ENCODE measurements at places on chromosomes 3 and 15.

GRCh38 chr3:174945951-174946350, 86.8 kb downstream of the NAALADL2 start:
- no peak for DNase-seq

DNA sequence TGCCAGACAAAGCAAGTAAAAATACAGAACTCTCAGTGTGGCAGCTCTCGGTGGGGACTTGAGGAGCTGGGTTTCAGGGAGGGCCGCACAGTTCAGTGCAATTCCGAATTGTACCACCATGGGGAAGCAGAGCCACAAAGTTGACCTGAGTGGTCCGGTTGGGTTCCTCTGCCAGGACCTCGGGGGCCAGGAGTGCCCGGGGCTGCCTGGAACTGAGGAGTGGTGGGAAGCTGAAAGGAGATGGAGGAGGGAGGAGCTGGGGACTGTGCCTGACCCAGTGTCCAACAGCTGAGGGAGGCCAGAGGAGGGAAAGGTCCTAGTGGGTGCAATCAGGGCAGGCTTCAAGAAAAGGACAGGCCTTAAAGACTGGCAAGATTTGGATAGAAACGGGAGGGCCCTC, 32.2 kb upstream of the TRH start:
- peak; percentile 57 for DNase-seq

GRCh38 chr3:166223120-166223519, 385.9 kb upstream of the BCHE start:
- no peak for DNase-seq

- no peak for DNase-seq
These were observed 5.9 kb upstream of the FHIT start for GRCh38 chr3:61257148-61257547.

DNA sequence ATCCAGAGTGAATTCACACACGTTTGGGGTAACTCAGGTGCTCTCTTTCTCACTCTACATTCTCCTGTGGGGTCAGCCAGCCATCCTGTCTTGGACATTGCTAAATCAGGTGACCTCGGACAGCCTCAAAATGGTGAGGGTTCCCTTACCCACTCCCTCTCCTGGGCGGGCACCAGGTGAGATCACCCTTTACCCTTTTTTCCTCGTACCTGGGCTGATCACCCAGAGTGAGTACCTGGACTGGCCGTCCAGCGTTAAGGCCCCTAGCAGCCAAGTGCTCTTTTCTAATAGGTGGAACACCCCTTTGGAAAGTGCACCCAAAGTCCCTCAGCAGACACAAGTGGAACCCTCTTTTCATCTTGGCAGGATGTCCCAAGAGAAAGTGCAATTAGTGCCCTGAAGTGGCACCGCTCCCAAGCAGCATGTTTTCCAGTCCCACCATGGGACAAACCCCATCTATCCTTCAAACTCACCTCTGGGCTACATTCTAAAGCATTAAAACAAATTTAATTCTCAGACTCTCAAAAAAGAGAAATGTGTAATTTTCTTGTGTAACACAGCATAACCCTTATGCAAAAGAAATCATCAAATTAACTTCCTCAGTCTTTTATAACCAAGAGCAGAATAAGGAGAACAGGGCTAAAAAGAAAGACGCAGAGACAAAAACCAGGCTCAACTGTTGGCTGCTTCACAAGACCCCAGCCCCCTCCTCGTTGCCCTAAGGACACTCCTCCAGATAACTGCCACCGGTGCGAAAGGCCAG, 20.7 kb downstream of the TRANK1 start:
- DNase-seq, result no peak

- DNase-seq, result no peak
These were observed 5.5 kb upstream of the ZNF35 start for GRCh38 chr3:44643024-44643423.

GRCh38 chr15:71730277-71731144, 79.8 kb upstream of the NR2E3 start:
- DNase-seq, result peak; percentile 49

- DNase-seq, result peak; percentile 21
These were observed 63.0 kb downstream of the LINGO1 start for GRCh38 chr15:77569729-77570125.

DNA sequence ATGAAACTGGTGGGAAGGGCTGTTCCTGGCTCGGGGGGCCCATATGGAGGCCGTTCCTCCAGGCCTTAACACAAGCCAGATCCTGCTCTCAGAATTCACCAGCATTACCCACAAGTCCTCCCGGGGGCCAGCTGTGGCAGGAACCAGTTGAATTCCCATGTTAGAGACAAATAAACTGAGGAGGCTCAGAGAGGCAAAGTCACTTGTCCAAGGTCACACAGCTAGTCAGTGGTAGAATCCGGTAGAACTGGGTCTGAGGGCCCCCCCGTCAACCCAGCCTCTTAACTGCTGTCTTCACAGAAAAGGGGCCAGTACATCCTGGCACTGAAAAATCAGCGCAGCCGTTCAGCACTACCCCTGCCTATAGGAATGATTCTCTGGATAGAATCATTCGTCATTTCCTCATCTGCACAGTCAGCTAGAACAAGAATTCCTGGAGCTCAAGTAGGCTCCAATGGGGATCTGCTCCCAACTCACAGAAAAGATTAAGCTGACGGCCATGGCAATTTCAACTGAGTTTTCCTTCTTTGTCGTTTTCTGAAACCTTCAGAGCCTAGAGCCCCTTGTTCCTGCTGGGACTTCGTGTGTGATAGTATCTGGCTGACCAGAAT, 12.2 kb upstream of the TSEN2 start:
- no peak for DNase-seq
